CD4-positive, alpha-beta T cell treated with Interleukin-4 for 4 hours (primary cell): ENCODE measurements at places on chromosomes 2 and 18.

DNA sequence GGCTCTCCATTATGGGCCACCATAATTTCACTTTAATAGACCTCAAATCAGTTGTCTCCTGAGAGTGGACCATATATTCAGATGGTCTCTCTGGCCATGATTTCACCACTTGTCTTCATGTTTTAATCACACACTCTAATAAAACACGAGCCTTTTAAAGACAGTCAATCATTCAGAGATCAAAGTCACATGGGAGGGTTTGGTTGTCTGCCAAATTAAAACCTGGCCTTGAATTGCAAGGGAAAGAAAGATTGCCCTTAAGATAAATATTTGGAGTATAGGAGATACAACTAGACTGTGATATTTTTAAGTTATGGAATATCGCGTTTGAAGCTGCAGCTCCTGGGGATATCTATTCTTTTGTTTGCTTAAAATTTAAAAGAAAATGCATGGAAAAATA lies 377.8 kb upstream of the DDX18 start:
- no peak for DNase-seq

- DNase-seq = no peak
These were observed 451.0 kb upstream of the SALL3 start for GRCh38 chr18:78528411-78529258.

DNA sequence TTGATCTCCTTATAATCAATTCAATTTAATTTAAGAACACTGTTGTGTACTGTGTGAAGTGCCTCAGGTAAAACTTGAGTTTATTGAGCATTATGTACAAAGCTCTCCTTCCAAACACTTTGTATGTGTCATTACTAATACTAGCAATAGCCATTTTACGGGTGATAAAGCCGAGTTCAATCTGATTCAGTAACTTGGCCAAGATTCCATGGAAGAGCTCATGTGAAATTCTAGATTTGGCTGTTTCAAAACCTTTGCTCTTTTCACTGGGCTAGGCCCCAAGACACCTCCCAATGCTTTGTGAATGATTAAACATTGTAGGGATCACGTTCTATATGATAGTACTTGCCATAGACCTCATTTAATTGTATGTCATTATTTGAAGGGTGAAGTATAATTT lies 8.9 kb upstream of the NFE2L2 start:
- DNase-seq = no peak

GRCh38 chr18:22827216-22827615 lies 105.9 kb upstream of the RBBP8 start:
- DNase-seq = no peak

DNA sequence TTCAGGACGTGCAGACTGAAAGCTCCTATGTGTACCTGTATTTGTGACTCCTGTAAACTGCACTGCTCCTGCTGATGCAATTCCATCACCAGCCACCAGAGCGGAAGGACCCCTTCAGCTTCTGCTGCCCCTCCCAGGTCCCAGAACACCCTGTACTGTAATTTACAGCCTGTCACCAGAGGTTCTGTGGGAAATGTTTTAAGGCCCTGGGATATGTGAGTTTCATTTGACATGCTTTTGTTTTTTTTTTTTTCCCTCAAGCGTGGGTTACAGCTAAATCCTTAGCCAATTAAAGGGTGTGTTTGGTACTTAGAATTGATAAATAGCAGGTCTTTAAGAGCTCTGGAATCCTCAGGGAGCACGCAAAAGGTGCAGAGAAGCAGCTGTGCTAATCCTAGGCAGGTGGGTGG lies 79.4 kb downstream of the KCTD1 start:
- no peak for DNase-seq

DNA sequence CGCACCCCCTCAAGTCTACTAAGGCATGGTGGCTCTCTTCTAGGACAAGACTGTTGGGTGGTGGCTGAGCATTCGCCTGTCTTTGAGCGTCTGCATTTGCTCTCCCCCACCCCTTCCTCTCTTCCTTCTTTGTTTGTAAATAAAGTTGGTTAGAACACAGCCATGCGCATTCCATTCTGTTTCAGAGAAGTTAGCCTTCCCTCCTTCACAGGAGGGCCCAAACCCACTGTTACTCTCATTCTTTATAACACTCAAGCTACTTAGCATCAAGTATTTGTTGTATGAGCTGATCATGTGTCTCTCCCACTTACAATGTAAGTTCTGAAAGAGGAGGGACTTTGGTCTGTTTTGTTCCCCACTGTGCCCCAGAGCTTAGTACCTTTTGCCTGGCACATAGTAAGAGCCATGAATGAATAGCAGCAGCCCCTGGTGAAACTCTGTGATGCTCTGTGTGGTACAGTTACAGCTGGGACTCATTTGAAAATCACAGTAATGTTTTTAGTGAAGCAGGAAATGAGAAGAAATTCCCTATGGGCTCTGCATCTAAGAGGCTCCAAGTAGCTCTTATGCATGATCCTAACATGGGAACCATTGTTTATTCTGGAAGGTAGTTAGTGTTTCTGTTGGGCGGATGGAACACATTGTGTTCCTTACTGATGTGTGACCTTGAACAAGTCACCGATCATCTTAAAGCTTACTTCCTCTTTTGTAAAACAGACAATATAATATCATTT lies 7.7 kb downstream of the MGAT5 start:
- no peak for DNase-seq

- no peak for DNase-seq
These were observed 17.7 kb downstream of the PDIA6 start for GRCh38 chr2:10794876-10795275.

DNA sequence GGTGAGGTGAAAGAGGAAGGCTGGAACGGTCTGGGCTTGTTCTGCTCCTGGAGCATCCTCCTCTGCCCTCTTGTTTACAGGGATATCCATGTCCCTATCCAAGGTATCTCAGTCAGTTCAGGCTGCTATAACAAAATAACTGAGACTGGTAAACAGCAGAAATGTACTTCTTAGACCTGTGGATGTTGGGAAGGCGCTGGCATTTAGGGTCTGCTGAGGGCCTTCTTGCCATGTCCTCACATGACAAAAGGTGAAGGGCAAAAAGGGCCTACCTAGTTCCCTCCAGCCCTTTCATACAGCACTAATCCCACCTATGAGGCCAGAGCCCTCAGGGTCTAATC lies 65.6 kb downstream of the INPP4A start:
- DNase-seq = no peak

DNA sequence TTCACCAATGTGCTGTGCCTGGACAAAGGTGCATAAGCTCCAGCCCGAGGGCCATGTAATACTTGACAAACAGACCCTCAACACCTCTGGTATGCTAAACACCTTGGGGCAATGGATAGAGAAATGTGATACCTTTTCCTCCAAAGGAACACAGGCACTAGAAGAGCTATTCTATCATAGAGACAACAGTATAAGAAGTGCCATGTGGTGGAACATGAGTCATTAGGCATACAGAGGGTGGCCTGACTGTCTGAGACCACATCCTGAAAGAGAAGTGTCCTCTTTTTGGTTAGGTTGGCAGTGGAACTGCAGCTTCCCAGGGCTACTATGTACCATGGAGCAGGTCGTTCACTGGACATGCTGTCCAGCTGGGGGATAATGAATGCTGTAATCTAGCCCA lies 153.9 kb downstream of the INSIG2 start:
- DNase-seq = no peak

GRCh38 chr2:220394433-220394832 lies 767.0 kb downstream of the SLC4A3 start:
- DNase-seq = no peak

- no peak for DNase-seq
These were observed 118.1 kb downstream of the KLHL29 start for GRCh38 chr2:23503097-23503496.

DNA sequence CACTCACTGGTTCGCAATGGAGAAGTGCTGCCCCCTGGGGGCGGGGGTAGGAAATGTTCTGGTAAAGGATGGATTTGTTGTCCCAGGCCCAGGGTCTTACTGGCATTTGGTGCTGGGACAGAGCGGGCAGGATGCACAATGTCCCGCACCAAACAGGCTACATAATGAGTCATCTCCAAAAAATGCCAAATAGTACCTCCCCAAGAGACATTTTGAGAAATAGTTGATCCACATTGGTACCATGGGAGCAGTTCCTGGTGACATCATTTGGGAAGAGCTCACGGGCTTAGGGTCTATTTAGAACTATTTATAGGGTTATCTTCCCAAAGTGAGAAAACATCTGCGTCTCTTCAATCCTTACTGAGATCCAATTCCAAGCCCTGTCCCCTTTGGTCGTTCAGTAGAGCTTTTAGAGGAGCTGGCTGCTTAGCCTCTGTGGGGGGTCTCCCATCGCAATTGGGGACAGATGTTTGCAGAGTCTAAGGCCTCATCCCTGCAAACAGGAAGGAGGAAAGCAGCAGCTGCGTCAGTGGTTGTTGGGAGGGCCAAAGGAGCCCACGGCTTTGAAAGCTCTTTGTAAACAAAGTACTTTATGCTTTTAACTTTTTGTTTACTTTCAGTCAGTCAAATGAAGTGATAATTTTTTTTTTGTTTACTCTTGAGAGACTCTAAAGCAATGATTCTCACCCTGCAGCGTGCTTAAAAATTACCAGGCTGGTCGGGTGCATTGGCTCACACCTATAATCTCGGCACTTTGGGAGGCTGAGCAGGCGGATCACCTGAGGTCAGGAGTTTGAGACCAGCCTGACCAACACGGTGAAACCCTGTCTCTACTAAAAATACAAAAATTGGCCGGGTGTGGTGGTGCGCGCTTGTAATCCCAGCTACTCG lies 49.3 kb downstream of the GREB1 start:
- DNase-seq = peak; percentile 45

GRCh38 chr2:56099963-56100362 lies 83.8 kb upstream of the CCDC85A start:
- DNase-seq = no peak

- peak; percentile 8 for DNase-seq
These were observed 2.3 kb downstream of the RBBP8 start for GRCh38 chr18:22935431-22935830.

GRCh38 chr2:204591225-204591624 lies 46.0 kb downstream of the PARD3B start:
- no peak for DNase-seq

DNA sequence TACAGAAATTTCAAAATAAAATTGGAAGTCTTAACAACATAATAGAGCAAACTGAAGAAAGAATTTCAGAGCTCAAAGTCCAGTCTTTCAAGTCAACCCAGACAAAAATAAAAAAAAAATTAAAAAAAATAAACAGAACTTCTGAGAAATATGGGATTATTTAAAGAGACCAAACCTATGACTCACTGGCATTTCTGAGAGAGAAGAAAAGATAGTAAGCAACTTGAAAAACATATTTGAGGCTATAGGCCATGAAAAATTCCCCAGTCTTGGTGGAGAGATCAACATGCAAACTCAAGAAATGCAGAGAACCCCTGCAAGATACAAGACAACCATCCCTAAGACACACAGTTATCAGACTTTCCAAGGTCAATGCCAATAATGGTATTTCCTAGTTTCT lies 167.4 kb downstream of the RNF144A start:
- DNase-seq = no peak

DNA sequence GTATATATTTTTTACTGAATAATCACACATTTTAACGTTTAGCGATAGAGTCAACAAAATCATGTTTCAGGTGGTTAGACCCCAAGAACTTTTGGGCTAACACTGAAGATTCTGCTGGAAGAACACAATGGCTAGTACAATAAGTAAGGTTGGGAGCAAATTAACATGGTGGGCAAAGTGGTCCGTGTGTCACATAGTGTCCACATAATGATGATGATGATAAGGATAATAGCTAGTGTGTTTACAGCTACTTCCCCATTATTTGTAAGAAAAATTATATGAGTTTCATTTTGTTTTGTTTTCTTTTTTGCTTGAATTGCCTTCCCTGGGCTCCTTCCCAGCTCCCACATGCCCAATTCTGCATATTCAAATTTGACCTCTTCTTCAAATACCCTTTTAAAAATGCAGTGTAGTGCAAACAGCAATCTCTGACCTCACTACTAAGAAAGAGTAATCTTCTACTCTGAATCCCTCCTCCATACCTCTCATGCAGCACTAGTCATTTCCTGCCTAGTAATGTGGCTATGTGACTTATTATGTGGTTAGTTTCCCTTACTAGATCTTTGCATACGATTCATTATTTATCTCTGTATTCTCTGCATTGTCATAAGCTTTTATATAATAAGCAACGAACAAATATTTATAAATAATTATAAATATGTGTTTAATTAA lies 16.9 kb upstream of the VPS54 start:
- DNase-seq = peak; percentile 77
